ENCODE measurements at places on chromosomes 3 and 15.

- no peak for DNase-seq
Measured at GRCh38 chr15:66819084-66819483, 117.0 kb downstream of the SMAD6 start.

GRCh38 chr3:140850210-140850955 is 91.3 kb upstream of the SLC25A36 start:
- DNase-seq: no peak

GRCh38 chr15:70761046-70761445 is 2.3 kb downstream of the UACA start:
- no peak for DNase-seq

GRCh38 chr15:81155375-81156218 is 21.5 kb downstream of the CFAP161 start:
- peak; percentile 49 for DNase-seq

- DNase-seq: no peak
Measured at GRCh38 chr3:127979473-127979872, 64.4 kb downstream of the KBTBD12 start.

DNA sequence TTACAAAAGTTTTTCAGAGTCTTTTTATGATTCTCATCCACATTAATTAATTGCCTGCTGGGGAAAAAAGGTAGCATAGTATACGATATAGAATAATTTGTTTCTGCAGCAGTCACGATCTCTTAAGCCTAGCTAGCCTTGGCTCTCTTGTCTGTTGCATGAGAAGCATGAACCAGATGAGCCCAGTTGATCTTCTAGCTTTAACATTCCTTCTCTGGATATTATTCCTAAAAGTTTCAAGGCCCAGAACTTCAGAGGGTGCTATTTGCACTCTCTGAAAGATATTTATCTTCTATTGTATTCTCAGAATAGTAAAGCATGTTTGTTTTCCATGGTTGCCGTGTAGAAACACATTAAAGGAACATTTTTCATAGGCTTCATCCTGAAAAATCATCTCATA is 69.3 kb downstream of the BTLA start:
- DNase-seq: no peak
